ENCODE measurements at places on chromosomes 1 and 21.

- peak; percentile 97 for DNase-seq
Observed at GRCh38 chr1:243974451-243975292, 76.4 kb upstream of the ZBTB18 start.

DNA sequence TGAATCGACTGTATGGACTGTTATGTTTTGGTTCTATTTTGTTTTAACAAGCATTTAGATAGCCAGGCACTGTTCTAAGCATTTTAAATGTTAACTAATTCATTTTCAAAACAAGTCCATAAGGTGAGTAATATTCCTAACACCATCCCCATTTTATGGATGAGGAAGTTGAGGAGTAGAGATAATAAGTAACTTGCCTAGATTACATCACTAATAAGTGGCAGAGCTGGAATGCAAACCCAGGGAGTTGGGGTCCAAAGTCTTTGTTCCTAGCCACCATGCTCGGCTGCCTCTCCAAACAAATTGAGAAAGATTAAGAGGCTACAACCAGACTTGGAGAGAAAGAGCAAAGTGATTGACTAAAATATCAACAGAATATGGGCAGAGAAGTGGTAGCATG is 12.6 kb upstream of the LEPR start:
- no peak for DNase-seq

- no peak for DNase-seq
Observed at GRCh38 chr1:91325456-91325855, 79.2 kb downstream of the HFM1 start.

DNA sequence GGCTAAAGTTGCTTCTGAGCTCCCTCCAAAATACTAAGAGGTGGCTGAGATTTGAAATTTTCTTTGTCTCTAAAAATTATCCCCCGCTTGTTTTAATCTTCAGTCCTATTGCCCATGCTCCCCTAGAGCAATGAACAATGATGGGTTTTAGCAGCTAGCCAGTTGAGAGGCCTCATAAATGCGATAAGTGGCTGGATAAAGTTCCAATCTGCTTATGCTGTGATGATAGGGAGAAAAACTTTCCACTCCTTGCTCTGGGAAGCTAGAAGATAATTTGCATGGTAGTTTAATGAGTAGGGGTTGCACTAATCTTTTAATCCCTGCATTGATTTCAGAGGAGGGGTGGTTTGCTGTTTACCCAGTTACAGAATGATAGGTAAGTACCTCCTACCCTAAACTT is 9.6 kb upstream of the PRPF3 start:
- DNase-seq = no peak

DNA sequence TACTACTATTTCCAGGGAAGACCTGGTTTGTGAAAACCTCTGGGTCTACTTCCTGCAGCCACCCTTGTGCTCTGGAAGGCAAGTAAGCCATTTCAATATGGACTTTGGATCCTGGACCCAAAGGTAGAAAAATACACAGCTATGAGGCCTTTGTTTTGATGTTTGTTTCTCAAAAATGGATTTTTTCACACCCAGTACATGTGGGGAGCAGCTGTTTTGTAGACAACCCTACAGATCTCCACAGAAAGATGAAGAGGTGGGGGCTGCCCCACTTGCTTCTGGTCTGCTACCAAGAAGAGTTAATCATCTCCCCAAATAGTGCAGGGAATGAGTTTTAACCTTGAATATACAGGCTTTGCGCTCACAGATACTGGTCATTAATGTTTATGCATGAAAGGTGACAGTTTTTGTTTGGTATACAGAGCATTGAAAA is 29.2 kb downstream of the ZNF281 start:
- DNase-seq = no peak

- no peak for DNase-seq
Observed at GRCh38 chr1:220281159-220281574, 8.9 kb upstream of the RAB3GAP2 start.

- no peak for DNase-seq
Observed at GRCh38 chr1:97960470-97960869, 39.6 kb upstream of the DPYD start.

- no peak for DNase-seq
Observed at GRCh38 chr1:94504601-94505000, 37.0 kb downstream of the F3 start.

GRCh38 chr1:19623523-19623922 is 20.6 kb upstream of the NBL1 start:
- no peak for DNase-seq

DNA sequence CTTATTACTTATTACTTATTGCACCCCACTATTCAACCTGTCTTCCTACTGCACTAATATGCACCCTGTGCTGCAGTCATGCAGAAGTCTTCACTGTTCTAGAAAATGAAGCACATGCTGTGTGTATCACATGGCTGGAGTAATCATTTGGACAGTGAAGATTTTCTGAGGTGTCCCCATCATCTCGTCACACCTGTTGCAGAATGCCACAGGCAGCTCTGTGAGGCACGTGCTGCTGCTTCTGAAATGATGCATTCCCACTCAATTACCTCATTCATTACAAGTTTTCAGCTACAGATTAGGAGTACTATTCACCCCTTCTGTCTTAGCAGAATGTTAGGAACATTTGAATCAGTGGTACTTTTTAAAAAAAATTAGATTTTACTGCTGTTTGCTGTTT is 325.7 kb upstream of the ST6GALNAC5 start:
- DNase-seq = no peak

DNA sequence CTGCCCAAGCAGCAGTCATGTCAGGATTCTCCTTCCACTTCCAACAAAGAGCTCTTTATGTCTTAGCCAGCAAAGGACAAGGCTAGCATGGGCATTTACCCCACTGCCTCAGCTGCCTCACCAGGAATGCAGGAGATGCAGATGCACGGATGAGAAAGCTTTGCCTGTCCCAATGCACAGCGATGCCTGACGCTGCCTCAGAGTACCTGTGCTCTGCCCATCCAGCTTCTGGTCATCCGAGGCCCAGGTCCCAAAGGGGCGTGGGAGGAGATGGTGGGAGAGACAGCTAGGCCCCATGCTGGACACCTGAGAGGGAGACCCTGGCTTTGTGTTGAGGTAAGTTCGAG is 59.0 kb downstream of the IRF2BP2 start:
- no peak for DNase-seq

GRCh38 chr1:39317111-39317510 is 112.6 kb downstream of the MACF1 start:
- no peak for DNase-seq

DNA sequence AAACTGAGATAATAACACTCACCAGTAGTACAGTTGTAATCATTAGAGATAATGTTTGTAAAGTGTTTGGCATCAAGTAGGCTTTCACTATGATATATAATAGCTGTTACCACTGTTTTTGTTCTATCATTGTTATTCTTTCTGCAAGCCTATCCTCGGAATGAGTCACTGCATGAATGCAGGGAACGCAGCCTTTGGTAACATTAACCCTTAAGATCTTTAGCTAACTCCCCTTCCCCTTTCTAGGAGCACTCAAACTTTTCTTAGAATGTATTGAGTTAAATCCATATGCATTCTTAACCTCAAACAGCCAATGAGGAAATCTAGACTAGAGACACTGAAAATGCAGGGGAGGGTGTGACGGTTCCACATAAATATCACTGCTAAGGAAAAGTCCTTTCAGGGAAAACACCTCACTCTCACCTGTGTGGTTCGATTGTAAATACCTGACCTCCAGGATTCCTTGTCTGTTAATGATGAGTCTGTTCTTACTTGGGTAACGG is 467.3 kb downstream of the SETD4 start:
- no peak for DNase-seq

DNA sequence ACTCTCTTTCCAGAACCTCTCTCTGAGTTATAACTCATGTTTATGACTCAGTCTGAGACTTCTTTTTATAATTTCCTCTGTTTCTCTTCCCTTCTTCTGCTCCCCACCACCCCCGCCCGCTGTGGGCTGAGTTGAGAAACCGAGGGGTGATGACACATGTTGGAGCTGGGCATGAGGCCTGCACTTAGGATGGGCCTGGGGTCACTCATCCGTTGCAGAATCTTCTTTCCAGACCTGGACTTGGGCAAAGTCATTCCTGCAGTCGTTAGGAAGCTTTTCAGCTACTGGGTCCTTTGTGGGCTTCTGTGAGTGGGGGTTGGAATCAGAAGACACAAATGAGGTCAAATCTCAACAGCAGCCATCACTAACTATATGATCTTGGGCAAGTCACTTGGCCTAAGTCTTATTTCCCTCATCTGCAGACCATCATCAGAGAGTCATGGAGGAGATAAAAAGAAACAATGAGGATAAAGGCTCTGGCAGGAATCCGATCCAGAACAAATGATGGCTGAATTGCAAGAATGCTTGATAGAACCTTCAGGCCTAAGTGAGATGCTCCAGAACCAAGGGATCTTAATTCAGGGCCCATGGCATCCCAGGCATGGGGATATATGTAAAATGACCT is 53.4 kb downstream of the RPS6KA1 start:
- DNase-seq = no peak
